T-helper 1 cell (primary cell): ENCODE measurements at places on chromosomes 7 and 10.

DNA sequence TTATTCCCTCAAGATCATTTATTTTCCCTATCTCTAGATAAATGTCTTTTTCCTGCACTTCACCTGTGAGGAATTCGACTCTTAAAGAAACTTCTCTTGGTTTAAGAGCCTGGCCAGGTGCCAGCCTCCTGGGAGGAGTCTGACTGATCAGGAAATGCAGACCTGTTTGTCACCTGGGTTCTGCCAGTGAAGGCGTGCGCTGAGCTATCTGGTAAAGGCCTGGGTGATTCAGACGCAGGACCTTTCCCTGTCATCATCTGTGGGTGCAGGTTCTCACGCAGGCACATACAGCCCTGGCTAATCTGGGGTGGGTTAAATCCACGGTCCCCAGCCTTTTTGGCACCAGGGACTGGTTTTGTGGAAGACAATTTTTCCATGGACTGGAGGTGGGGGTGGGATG lies 65.3 kb upstream of the AQP1 start:
- no peak for DNase-seq

DNA sequence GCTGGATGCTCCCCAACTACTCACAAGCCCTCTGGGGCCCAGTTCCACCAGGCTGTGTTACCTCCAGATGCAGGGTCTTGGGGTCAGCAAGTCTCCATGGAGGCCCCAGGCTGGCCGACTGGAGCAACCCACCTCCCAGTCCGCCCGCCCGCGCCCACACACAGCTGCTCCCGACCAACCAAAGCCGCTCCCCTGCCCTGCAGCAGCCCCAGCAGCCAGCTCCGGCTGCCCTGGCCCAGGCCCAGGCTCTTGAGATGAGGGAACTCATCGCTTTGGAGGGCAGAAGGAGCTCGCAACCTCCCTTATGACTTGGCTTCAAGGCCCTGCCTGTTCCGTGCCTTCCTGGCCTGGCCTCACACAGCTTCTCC lies 47.2 kb downstream of the LRRC20 start:
- no peak for DNase-seq

- DNase-seq: no peak
Measured at GRCh38 chr10:89151857-89152256, 55.3 kb downstream of the CH25H start.

DNA sequence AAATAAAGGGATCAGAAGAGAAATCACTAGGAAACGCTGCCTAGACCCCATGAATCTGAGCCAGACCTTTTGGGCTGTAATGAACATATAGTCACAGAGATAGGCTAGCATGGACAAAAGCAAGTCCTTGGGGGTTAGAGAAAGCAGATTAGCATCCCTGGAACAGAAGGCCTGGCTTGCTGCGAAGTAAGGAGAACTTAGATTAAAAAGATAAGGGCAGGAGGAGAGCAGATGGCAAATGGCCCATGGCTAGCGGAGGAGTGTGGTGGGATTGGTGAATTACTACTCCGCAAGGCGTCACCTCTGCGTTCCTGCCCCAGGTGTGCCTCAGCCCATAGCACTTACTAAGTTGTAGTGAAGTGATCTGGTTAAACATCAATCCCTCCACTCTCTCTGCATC lies 92.3 kb upstream of the ZNF438 start:
- DNase-seq: no peak

- no peak for DNase-seq
Measured at GRCh38 chr10:30238836-30239235, 110.2 kb downstream of the MTPAP start.

GRCh38 chr7:98956469-98956868 lies 78.1 kb downstream of the TRRAP start:
- no peak for DNase-seq

DNA sequence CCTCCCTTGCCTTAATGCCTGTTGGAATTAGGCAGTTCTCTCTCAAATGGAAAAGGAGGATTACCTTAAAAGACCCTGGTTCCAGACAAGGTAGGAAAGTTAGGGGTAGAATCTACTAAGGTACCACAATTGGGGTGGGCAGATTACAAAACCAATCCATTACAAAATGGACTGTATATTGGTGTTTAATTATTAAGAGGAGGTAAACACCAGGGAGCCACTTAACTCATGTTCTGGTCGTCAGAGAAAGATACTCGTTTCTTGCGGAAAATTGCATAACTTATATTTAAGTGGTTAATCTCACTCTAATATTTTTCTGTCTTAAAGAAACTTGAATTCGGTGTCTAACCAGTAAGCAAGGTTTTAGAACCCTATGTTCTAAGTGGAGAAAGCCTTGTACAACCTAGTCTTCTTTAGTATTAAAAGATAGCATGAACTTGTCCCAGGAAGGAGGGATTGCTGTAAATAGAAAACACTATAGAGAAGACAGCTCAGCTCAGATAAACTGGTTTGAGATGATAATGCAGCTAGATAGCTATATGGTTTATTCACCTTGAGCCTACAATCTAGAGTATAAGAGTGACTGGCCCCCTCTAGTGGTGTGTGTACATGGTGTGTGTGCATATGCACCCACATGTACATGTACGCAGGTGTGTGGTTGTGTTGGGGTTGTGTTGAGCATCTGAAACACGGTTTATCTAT lies 58.0 kb upstream of the STRIP2 start:
- DNase-seq: no peak

GRCh38 chr10:125783957-125784356 lies 8.3 kb upstream of the MMP21 start:
- DNase-seq: no peak

DNA sequence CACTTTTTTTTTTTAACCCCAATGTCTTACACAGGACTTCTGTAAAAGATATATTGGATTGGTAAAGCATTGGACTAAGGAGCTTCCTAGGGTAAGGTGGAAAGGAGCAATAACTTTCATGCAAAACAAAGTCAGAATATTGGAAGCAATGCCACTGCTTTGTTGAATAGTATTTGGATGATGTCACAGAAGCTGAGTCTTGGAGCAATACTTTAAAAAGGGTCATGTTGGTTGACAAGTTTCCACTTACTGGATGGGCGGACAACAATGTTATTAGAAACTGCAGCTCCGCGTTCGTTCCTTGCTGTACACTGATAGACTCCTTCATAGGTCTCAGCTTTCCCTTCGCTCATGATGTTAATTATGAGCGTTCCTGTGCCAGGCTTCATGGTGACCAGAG lies 101.9 kb upstream of the LAMB4 start:
- DNase-seq: no peak

- no peak for DNase-seq
Measured at GRCh38 chr10:43453266-43453831, 16.4 kb downstream of the ZNF487 start.

DNA sequence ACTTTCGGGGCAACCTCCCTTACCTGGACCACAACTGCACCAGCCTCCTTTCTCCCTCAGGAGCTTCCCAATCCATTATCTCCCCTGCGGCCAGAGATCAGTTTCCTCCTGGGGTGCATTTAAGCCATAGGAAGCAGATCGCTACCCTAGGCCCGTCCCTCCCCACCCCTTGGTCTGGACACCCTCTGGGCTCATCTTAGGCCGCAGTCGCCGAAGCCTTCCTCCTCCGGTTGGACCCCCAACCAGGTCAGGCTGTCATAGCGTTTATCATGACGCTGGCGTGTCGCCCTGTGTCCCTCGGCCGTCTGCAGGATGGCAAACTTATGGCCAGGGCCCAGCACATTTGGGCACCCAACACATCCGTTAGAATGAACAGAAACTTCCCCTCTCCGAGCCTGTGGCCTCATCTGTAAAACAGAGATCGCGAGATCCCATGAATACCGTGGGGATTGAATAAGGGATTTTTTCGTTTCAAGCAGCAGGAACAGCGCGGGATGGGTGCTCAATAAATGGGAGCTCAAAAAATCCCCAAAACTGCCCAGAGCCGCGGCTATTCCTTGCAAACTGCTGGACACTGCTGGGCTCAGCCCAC lies 669 bp upstream of the AP5Z1 start:
- DNase-seq: no peak

DNA sequence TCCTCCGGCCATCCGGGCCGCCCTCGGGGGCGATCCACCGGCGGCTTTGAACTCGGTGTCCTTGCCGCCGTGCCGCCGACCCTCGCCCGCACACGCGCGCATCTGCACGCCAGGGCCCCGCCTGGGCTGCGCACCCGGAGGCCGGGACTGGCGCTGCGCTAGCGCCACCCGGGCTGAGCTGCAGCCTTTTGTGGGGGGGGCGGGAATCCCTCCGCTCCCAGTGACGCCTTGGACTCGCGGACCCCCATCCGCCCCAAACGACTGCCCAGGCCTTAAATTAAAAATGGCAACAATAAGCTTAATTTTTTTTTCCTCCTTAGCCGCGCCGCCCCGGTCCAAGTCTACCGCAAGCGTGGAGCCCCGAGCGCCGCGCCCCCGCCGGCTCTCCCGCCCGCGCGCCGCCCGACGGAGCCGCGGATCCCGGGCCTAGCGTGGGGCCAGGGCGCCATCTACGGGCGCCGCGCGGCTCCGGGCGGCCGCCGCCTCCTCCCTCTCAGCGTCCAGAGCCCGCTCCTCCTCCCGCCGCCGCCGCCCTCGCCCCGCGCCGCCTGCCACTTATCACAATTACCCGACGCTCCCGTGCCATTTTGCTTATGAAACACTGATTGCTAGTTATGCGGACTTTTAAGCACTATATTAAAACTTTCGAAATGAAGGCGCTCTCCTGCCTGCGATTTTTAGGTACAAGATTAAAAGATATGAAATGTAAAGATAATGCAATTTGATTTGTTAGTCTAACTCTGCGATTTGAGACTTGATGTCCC lies 7.5 kb upstream of the EBF3 start:
- DNase-seq: no peak
